ENCODE measurements at places on chromosomes 13 and 19. TPM values are rescaled to one million over a fixed set of nuclear protein-coding genes. Genes with fewer than 3 reads are reported as not detected.

- H3K27ac ChIP-seq: no peak overlapping the region
- H3K27me3 ChIP-seq: peaks cover 44% of the 10 kb centered on the region
- no peak for DNase-seq
- no peaks in the 10 kb centered on the region for H3K36me3 ChIP-seq
- H3K4me1 ChIP-seq: no peaks in the 10 kb centered on the region
- no peak overlapping the region for H3K4me3 ChIP-seq
Measured at GRCh38 chr19:51181913-51182419, 39.9 kb downstream of the SIGLEC7 start.

DNA sequence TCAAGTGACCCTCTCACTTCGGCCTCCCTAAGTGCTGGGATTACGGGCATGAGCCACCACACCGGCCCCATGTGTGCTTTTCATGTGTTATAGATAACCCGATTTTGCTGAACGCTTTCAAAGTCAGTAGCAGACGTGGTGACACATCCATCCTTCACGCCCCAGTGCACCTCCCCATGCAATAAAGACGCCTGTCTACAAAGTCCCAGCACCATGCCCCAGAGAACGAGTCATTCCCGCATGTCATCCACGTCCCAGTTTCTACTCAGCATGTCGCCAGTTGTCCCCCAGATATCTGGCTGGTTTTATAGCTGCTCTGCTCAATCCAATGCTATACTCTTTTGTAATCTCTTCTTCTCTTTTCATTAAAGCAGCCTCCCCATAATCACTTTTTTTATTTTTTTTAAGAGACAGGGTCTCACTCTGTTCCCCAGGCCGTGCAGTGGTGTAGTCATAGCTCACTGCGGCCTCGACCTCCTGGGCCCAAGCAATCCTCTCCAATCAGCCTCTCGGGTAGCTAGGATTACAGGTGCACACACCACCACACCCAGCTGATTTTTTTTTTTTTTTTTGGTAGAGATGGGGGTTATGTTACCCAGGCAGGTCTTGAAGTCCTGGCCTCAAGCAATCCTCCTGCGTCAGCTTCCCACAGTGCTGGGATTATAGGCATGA, 42.5 kb downstream of the DNM2 start:
- no peak for DNase-seq
- H3K27me3 ChIP-seq: no peaks in the 10 kb centered on the region
- peaks cover 13% of the 10 kb centered on the region for H3K36me3 ChIP-seq
- H3K27ac ChIP-seq: no peak overlapping the region
- H3K4me1 ChIP-seq: no peaks in the 10 kb centered on the region
- H3K4me3 ChIP-seq: no peak overlapping the region

GRCh38 chr19:55133639-55134444, 15.2 kb downstream of the TNNT1 start:
- no peak overlapping the region for H3K27ac ChIP-seq
- no peak overlapping the region for H3K4me3 ChIP-seq
- no peaks in the 10 kb centered on the region for H3K36me3 ChIP-seq
- H3K27me3 ChIP-seq: peaks cover 18% of the 10 kb centered on the region
- H3K4me1 ChIP-seq: peaks cover 2% of the 10 kb centered on the region

Gene KLK3
- not detected for total RNA-seq

GRCh38 chr13:111614613-111615012, 294.2 kb downstream of the TEX29 start:
- H3K4me3 ChIP-seq: no peak overlapping the region
- no peaks in the 10 kb centered on the region for H3K36me3 ChIP-seq
- no peak overlapping the region for H3K27ac ChIP-seq

DNA sequence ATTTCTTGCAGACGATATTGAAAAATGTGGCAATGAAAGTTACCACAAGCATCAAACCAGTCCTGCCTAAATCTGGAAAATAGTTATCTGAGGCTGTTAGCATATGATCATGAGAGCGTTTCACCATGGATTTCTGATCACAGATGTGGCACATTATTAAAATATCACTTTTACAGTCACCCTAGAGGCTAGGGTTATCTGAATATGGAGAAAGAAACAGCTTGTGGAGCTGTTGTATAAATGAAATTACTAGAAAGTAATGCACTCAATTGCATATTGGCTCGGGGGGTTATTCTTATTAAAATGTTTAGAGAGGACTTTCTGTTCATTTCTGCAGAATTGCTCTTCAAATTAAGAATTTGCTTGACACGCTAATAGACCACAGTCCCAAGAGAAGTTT, 35.6 kb downstream of the ALOX5AP start:
- H3K4me3 ChIP-seq: no peak overlapping the region
- H3K4me1 ChIP-seq: peaks cover 5% of the 10 kb centered on the region
- no peak for DNase-seq
- H3K27me3 ChIP-seq: no peaks in the 10 kb centered on the region
- no peak overlapping the region for H3K27ac ChIP-seq

Gene SRRM5
- 0.63 TPM for total RNA-seq

DNA sequence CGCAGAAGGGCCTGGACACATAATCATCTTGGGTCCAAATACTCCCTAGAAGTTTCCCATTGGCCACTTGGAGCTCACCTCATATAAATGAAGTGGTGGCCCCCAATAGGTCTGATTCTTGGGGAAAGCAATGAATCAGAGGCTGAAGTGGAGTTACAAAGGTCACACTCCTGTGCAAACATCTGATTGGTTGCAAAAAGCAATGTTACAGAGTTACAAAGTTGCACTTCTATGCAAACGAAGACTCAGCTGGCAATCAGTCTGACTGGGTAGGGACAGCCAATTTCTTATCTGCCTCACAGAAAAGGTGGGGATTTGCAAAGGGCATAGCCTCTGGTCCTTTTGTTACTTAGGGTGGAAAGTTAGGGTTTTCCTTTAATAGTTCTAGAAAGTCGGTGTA, 1.8 kb upstream of the GPR180 start:
- no peak for DNase-seq
- H3K27ac ChIP-seq: no peak overlapping the region
- H3K27me3 ChIP-seq: no peaks in the 10 kb centered on the region
- no peaks in the 10 kb centered on the region for H3K36me3 ChIP-seq
- H3K4me1 ChIP-seq: peaks cover 18% of the 10 kb centered on the region
- no peak overlapping the region for H3K4me3 ChIP-seq

- no peaks in the 10 kb centered on the region for H3K36me3 ChIP-seq
- H3K4me3 ChIP-seq: no peak overlapping the region
- H3K27ac ChIP-seq: peak overlapping the region; percentile 27
- DNase-seq: peak; percentile 67
- H3K4me1 ChIP-seq: peaks cover 10% of the 10 kb centered on the region
Measured at GRCh38 chr19:48660852-48661710, 11.7 kb downstream of the NTN5 start.

Gene OR7D2
- 1.8 TPM for total RNA-seq

GRCh38 chr13:32261567-32261966, 53.6 kb downstream of the ZAR1L start:
- no peaks in the 10 kb centered on the region for H3K27me3 ChIP-seq
- H3K4me1 ChIP-seq: peaks cover 35% of the 10 kb centered on the region
- H3K27ac ChIP-seq: peak overlapping the region; percentile 57
- H3K36me3 ChIP-seq: peaks cover 12% of the 10 kb centered on the region

GRCh38 chr13:22800526-22801401, 380.0 kb upstream of the SGCG start:
- H3K4me3 ChIP-seq: no peak overlapping the region
- H3K27me3 ChIP-seq: no peaks in the 10 kb centered on the region
- no peak for DNase-seq
- peaks cover 7% of the 10 kb centered on the region for H3K36me3 ChIP-seq
- H3K4me1 ChIP-seq: peaks cover 6% of the 10 kb centered on the region

DNA sequence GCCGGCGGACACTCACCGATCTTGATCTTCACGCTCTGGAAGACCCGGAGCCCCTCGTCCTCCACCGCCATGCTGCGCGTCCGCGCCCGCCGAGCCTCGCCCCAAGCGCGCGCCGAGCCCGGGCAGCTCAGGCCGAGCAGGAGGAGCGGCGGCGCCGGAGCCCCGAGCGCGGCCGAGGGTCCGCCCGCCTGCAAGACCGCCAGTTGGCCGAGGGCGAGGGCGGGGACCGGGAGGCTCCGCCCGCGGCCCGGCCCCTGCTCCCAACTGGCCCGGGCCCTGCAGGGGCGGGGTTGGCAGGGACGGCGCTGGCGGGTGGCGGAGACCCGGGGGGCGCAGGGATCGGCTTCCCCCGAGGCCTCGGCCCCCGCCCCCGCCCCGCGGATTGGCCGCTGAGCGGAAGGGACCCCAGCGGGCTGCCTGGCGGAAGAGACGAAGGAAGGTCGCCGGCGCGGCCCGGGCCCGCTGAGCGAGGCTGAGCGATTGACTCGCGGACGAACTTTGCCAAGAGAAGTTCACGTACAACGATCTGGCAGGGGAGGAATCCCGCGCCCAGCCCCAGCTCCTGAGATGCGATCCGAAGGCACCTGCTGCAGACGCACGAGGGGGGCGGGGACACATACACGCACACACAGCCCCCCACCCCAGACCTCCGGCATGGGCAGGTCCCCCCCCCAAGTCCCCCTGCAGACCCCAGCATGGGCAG, at the start of gene RASA3:
TSS of gene RASA3 (minus strand) at position 205 of the 703 bp plus-strand sequence. CDS start at position 71, 134 bp downstream.
- H3K36me3 ChIP-seq: no peaks in the 10 kb centered on the region
- DNase-seq: peak; percentile 64
- peak within 1 kb of the TSS; percentile 91 for H3K4me3 ChIP-seq
- H3K27ac ChIP-seq: peak within 1 kb of the TSS; percentile 93
- peaks cover 33% of the 10 kb centered on the region for H3K4me1 ChIP-seq

Measured in mesothelial cell of epicardium (in vitro differentiated cells).